ENCODE measurements at places on chromosomes 13 and 19. TPM values are rescaled to one million over a fixed set of nuclear protein-coding genes. Genes with fewer than 3 reads are reported as not detected.
A peak's percentile ranks its signal among the peaks of the same experiment; 100 is the strongest.

- peak overlapping the region; percentile 97 for H3K27ac ChIP-seq
- DNase-seq = peak; percentile 93
These were observed 693 bp upstream of the TMED1 start for GRCh38 chr19:10836479-10837330.

GRCh38 chr19:33297401-33298145 is 4.8 kb downstream of the CEBPA start:
- no peak overlapping the region for H3K4me3 ChIP-seq
- no peaks in the 10 kb centered on the region for H3K36me3 ChIP-seq
- H3K4me1 ChIP-seq = peaks cover 2% of the 10 kb centered on the region
- no peak for DNase-seq
- no peak overlapping the region for H3K27ac ChIP-seq

DNA sequence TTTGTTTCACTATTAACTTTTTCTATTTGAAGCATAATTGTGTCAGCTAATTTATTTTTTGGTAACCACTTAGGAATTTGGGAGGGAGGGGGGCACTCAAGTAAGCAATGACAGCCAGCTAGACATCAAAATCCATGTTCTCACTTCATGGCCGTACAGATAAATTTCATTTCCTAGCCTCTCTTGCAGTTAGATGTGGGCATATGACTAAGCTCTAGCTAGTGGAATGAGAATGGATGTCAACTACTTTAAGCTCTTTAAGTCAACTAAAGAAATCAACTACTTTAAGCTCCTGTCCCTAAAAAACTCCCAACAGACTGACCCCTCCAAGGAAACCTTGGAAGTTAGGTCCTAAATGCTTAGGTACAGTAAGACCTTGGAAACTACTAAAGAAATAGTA is 92.0 kb downstream of the KCNRG start:
- no peaks in the 10 kb centered on the region for H3K4me1 ChIP-seq
- no peaks in the 10 kb centered on the region for H3K36me3 ChIP-seq
- no peaks in the 10 kb centered on the region for H3K27me3 ChIP-seq
- no peak overlapping the region for H3K4me3 ChIP-seq
- H3K27ac ChIP-seq = no peak overlapping the region

DNA sequence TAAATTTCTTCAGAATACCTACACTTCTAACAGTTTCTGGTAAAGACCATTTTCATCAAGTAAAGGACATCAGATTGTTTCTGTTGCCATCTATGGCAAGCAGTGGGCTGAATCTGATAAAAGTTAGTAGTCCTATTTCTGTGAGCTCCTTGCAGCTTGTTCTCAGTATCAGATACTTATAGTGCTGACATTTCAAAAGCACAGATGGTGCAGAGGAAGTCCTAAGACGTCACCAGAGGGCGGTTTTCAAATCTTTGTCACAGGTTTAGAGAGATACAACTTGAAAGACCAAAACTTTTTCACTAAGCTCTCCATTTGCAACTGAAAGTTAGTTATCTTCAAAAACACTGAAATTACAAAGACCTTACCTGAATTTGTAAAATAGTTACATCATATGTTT is 719.8 kb downstream of the SLITRK1 start:
- peak; percentile 17 for DNase-seq
- no peaks in the 10 kb centered on the region for H3K4me1 ChIP-seq
- H3K27ac ChIP-seq = no peak overlapping the region
- H3K36me3 ChIP-seq = no peaks in the 10 kb centered on the region
- H3K4me3 ChIP-seq = no peak overlapping the region

RAD23A gene
- 46.2 TPM for polyA plus RNA-seq

Data from fibroblast of lung (primary cell).